EH (cell line): ENCODE measurements at places on chromosomes 3 and 15.
A peak's percentile ranks its signal among the peaks of the same experiment; 100 is the strongest.

DNA sequence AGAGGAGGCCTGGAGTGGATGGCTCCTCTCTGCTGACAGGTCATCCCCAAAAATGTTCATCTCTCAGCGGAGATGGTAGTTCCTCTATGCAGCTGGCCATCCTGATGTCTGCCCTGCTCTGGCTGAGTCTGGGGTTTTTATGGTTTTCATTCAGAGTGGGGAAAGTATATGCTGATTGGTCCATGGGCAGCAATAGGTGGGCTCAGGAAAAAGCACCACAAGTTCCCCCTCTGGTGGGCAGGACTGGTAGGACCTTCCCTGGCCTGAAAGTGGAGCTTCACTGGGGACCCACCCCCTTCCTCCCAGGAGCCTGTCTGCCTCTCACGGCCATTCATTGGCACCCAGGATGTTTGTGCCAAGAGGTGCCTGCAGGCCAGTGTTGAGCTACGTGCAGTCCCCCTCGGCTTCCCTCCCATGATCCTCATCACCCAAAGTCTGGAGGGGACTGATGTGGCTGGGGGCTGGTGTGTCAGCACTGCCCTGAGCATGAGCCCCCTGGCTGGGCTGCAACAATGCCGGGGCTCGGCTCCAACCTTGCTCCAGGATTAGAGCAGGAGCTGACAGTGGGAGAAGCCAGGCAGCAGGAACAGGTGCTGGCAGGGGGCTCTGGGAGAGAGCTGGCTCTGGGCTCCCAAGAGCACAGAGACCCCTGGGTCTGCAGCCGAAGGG is 13.1 kb upstream of the BLOC1S6 start:
- peak; percentile 37 for DNase-seq

DNA sequence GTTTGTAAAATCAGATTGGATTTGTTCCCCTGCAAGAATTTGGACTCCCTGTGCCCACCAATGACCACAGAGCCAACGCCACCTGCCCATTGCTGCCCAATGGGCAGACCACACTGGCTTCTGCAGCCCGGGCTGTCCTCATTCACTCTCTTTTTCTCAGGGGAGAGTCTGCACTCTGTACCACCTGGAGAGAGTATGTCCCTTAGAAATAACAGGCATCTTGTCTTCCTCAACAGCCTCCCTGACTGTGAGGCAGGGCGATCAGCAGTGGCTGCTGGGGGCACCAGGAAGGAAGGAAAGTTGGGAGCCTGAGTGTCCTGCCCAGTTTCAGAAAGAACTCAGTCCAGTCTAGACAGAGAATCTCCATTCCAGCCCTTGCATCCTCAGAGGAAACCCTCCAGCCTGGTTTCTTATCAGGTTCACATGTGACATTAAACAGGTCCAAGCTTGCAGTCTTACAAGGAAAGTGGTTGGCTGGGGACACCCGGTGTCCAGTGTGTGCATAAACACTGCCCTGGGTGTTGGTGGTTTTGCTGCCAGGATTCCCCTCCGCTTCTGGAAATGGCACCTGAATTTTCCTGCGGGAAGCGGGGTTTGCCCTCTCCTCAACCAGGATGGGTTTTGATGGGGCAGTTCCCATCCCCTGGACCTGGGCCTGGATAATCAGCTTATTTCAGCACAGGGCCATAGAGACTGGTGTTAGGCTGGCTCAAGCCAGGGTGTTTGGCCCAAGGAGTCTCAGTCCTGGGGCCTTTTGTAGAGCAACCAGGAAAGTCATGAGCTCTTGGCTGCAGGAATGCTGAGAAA is 37.2 kb downstream of the SSUH2 start:
- peak; percentile 80 for DNase-seq

DNA sequence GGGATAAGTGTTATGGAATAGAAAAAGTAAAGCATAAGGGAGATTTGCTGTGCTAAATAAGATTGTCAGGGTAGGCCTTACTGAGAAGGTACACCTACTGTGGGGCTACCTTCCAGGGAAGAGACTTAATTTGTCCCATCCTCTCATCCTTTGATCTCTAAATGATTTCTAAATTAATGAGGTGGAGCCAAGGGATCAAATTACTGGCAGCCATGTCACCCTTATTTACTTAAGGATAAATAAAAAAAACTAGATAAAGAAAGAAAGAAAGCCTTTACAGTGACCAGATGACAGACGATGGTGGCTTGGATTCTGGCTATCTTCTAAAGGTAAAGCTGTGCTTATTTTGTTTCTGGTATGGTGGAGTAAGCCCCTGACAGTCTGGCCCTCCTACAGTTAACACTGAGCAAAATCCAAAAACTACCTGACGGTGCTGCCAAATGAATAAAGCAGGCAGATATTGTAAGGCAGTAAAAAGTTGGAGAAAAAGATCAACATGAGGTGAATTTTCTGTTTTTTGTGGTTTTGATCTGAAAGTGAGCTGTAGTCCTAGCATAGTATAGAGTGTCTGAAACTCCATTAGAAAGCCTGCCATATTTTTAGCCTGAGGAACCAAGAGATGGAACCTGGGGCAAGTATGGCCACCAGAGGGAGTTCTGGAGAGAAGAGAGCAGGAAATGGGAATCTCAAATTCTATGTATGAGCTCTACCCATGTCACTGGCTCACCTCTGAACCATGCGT is 285.1 kb upstream of the MANF start:
- DNase-seq = peak; percentile 63

DNA sequence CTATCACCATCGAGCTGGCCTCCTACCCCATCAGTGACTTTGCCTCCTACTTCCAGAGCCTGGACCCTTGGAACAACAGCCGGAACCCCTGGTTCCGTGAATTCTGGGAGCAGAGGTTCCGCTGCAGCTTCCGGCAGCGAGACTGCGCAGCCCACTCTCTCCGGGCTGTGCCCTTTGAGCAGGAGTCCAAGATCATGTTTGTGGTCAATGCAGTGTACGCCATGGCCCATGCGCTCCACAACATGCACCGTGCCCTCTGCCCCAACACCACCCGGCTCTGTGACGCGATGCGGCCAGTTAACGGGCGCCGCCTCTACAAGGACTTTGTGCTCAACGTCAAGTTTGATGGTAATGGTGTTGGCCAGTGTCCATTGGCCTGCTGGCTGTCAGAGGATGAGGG is 6.1 kb downstream of the GRM2 start:
- no peak for DNase-seq

GRCh38 chr3:66355997-66356396 is 135.2 kb downstream of the SLC25A26 start:
- no peak for DNase-seq
